DMS79 (cell line): ENCODE measurements at places on chromosomes 11 and 22.

- no peak for DNase-seq
Observed at GRCh38 chr11:113199866-113200265, 114.5 kb upstream of the TTC12 start.

GRCh38 chr11:88651556-88651955, 314.0 kb upstream of the CTSC start:
- DNase-seq, result no peak

DNA sequence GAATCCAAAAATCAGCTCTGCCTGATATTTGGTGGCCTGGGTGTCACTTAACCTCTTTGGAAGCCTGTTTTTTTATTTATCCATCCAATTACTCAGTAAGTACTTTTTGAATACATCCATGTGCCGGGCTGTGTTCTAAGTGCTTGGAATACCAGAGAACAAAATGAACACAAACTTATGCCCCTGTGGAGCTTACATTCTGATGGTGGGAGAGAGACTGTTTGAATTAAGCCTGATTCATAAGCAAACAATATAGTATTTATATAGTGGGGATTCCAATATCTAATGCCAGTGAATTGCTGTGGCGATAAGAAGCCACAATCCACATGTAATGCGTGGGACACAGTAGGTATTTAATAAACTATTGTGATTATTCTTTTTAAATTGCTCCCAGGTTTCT, 19.4 kb downstream of the KCNJ5 start:
- no peak for DNase-seq

GRCh38 chr11:91700854-91701253, 523.8 kb upstream of the FAT3 start:
- DNase-seq, result no peak

- no peak for DNase-seq
Observed at GRCh38 chr11:57543593-57543992, 6.2 kb downstream of the SMTNL1 start.

GRCh38 chr22:43296276-43296902, 46.8 kb downstream of the SCUBE1 start:
- DNase-seq, result no peak

- no peak for DNase-seq
Observed at GRCh38 chr22:41557401-41558240, 3.2 kb upstream of the CSDC2 start.
